ENCODE measurements at places on chromosomes 16 and 17.

- peak; percentile 61 for DNase-seq
Observed at GRCh38 chr16:78976212-78976611, 624.3 kb downstream of the MAF start.

GRCh38 chr17:63961355-63962212 is 11.1 kb downstream of the SCN4A start:
- peak; percentile 76 for DNase-seq

DNA sequence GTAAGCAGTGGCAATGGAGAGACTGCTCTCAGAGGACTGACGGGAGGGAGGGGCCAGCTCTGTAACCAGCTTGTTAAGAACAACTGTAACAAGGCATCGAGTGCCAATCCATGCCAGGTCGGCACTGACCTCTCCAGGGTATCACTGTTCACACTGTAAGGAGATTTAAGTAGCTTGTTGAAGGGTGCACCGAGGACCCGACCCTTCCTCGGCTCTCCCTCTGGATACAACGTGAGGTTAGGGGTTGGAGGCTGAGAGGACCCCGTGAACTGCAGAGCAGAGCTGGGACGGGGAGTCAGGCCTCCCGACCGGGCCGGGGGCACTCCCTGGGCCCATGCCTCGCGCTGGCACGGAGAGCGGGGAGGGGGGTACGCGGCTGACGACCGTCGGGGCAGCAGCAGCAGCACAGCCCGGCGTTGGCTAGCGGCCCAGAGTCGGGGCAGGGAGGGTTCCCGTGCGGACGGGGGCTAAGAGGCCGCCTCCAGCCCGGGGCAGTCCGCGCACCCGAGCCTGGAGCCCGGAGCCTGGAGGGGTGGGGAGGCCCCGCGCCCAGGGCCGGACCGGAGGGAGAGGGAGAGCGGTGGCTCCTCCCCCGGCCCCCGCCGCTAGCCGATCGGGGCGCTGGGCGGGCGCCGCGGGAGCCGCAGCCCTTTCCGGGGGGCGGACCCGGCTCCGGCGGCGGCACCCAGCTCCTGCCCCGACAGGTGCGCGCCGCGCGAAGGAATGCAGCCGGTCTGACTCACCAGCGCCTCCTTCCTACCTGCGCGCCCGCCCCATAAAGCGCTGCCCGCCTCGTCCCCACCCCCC is at the start of gene ITGB4:
Gene ITGB4 (plus strand): TSS at position 804 of the 807 bp plus-strand sequence. CDS start 3,245 bp downstream, outside the sequence.
- DNase-seq, result peak; percentile 57

GRCh38 chr16:67256701-67257230 is 8.0 kb downstream of the SLC9A5 start:
- no peak for DNase-seq

- DNase-seq, result no peak
Observed at GRCh38 chr17:29483503-29483902, 83.3 kb downstream of the ABHD15 start.

GRCh38 chr16:28106467-28107215 is 43.1 kb upstream of the GSG1L start:
- no peak for DNase-seq

DNA sequence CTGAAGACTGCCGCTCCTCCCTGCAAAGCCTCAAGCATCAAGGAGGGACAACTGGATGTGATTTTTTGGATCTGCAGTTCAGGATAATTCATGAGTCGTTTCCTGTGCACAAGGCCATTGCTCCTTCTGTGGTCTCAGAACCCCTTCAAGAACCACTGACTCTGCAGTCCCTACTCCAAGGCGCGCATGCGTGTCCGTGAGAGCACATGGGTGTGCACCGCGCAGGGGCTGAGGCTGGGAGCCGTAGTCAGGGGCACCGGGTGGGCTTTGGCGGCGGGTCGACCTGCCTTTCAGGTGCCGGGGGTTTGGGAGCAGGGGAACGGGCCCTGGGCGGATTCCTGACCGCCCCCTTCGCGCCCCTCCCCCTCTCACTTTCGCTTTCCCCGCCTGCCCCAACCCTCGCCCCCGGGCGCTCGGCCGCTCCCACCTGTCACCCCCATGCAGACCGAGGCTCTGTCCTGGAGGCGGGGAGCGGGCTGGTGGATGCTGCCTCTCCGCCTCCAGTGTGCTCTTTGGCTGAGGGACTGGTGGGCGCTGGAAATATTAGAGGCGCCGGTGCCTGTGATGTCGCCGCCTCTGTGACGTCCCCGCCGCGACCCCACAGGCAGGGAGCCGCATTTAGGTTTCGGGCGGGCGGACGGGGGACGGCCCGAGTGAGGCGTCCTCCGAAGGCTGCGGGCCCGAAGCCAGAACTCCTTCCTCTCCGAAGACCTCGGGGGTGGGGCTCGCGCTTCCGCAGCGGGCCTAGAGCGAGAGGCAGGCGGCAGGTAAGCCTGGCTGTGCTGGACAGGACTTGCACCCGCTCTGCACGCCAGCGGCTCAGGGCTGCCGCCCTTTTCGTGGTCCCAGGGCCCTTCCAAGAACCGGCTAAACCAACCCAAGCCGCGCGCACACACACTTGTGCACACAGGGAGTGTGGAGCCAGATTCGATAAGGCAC is at the start of gene SPATA32:
Gene SPATA32 (minus strand): TSS at position 518 of the 939 bp plus-strand sequence. CDS start 78 bp downstream, at position 440.
- DNase-seq, result peak; percentile 78

DNA sequence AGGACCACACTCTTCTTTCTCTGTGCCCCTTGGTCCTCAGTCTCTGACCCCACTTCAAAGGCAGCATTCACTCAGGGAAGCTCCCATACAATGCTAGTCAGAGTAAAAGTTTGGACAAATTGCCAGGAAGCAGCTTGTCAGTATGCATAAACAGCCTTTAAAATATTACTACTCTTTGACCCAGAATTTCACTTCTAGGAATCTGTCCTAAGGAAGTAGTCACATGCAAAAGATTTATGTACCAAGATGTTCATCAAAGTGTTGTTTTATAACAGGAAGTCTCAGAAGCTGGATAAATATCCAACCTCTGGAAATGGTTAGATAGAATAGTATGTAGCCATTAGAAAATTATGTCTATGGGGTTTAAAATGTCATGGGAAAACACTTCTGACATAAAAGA is 31.0 kb downstream of the MAPT start:
- DNase-seq, result no peak

- DNase-seq, result peak; percentile 29
Observed at GRCh38 chr16:57349212-57350031, 9.2 kb upstream of the CCL22 start.

DNA sequence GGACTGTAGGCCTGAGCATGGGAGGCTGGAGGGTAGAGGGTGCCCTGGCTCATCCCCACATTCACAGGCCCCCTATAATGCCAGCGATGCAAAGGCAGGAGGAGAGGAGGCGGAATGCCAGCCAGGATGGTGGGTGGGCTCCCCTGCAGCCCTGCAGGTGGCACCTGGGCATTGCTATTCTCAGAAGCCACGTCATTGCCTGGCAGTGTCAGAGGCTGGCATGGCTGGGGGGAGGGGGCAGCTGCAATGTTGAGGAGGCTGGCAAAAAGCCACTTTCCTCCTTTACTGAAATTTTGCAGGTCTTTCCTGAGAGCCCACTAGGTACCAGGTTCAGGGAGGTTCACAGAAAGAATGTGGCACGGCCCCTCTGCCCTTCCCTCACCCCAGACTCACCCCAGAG is 36.2 kb downstream of the RAB11FIP4 start:
- DNase-seq, result no peak

DNA sequence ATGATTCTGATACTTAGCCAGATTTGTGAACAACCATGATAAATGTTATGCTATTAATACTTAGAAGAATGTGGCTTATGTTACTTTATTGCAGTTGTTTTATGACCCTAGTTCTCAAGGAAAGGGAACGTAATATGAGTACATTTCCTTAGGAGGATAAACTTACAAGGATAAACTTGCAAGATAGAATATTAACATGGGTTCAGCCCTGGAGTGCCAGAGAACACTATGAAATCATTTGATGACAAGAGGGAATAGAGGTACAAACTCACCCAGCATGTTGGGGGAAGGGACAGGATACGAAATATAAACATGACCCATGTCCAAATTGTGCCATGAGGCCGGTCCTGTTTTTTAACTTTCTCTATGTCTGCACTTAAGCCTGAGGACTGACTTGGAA is 13.0 kb upstream of the ABCA5 start:
- DNase-seq, result no peak

GRCh38 chr17:44086364-44087311 is 16.1 kb downstream of the G6PC3 start:
- peak; percentile 63 for DNase-seq

- no peak for DNase-seq
Observed at GRCh38 chr17:43591779-43592562, 45.8 kb upstream of the ETV4 start.

DNA sequence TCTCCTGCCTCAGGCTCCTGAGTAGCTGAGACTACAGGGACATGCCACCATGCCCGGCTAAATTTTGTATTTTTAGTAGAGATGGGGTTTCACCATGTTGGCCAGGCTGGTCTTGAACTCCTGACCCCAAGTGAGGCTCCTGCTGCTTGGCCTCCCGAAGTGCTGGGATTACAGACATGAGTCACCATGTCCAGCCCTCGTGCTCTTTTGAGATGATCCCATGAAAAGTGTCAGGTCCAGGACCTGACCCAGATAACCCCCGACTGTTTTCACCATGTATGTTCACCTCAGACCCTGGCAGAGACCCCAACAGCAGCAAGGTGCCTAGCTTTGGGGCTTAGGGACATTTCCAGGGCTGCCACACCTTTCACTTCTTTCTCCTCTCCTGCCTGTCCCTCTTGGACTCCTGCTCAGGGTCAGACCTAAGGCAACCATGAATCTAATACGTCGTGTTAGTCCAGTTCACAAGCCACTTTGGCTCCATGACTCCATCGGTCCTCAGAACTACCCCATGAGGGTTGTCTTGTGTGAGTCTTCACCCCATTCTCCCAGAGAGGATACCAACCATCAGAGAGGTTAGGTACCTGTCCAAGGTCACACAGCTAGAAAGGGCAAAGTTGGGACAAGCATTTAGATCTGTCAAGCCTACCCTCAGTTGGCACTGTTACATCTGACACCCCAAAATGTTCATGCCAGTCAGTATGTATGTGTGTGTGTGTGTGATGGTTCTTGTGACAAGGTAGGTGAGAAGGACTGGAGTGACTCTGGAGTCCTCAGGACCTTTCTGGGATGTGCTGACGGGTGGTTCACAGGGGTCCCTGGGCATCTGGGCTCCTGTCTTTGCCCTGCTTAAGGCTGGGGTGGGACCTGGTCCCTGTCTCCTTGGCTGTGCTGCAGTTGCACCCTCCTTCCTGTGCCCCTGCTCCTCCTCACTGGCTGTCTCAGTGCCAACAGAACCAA is 23.1 kb upstream of the MAP3K14 start:
- DNase-seq, result no peak

- DNase-seq, result no peak
Observed at GRCh38 chr16:18942061-18942460, 15.9 kb upstream of the SMG1 start.

DNA sequence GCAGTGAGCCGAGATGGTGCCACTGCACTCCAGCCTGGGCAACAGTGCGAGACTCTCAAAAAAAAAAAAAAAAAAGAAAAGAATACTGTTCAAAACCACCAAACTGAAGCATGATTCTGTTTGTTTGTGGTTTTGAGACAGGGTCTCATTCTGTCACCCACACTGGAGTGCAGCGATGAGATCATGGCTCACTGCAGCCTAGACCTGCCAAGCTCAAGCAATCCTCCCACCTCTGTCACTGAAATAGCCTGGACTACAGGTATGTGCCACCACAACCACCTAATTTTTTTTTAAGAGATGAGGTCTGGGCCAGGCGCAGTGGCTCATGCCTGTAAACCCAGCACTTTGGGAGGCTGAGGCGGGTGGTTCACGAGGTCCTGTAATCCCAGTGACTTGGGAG is 4.3 kb downstream of the SUMO2 start:
- DNase-seq, result no peak

- no peak for DNase-seq
Observed at GRCh38 chr16:68284847-68285246, 20.5 kb downstream of the SLC7A6 start.

DNA sequence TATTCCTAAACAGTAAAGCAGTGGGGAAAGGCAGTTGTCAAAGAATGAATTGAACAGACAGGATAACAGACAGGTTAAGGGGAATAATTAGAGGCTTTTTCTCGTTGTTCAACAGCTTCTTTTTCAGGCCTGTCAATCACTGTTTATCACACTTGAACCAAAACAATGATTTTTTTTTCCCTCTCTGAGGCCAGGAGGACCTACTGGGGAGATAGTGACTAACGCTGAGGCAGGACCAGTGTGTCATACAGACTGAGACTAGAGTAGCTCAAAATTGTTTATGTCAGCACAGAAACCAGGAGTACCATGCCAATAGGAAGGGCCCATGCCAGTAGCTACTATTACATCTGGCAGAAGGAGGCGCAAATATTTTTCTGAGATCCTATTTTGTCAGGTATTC is 41.3 kb upstream of the NLK start:
- no peak for DNase-seq

DNA sequence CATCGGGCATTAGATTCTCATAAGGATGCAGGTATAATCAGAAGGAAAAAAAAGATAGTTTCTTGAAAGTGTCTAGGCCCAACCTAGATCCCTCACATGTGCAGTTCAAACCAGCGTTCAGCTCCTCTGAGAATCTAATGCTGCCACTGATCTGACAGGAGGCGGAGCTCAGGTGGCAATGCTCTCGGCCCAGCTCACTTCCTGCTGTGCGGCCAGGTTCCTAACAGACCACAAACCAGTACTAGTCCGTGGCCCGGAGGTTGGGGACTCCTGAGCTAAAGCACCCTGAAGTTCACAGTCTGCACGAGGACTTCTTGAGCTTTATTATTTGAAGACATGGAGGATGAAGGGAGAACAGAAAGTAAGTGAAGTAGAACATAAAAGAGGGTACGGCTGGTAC is 16.8 kb downstream of the SMCR8 start:
- DNase-seq, result no peak

DNA sequence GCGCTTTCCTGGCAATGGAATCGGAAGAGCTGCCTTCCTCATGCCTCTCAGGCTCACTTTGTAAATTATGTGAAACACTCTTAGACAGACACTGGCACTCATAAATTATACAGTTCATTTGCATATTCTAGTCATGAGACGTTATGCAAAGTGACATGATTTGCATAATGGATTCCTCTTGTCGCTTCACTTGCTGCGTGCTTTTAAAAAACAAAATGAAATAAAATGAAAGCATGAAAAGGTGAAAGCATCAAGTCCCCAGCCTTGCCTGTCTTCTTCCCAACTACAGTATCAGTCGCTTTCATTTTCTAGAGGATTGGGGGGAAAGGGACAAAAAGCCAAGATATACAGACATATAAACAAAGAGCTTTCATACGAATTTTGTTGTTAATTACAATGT is 252.8 kb upstream of the PMFBP1 start:
- DNase-seq, result no peak

- no peak for DNase-seq
Observed at GRCh38 chr17:15403276-15403939, 62.0 kb upstream of the TEKT3 start.

DNA sequence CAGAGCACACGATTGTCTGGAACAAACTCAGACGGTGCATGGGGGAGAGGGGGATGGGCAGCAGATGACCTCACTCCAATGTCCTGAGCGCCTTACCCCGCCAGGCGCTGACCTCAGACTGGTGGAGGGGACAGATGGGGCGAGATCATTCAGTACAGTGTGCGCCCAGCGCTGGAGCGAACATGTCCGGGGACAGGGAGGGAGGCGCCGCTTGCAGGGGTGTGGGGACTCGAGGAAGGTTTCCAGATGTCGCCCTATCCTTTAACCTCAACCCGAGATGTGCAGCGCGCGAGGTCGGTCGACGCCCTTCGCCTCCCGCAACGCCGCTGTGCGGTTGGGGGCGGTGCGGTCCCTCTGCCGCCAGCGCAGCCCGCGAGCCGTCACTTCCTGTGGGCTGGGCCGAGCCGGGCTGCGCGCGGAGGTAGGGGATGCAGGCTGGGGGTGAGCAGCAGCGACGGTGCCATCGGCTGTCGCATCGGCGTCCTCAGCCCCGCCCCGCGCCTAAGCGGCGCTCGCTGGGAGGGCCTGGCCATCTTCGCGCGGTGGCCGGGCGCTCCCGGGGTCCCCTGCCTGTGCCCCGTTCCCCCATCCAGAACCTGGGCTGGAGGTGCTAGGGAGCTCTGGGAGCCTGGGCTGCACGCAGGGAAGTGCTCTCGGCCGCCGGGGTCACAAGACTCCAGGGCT is 5.3 kb upstream of the CDR2L start:
- peak; percentile 83 for DNase-seq
